Spleen (tissue), 13 donors: ENCODE measurements at places on chromosomes 1 and 21. TPM values are rescaled to one million over a fixed set of nuclear protein-coding genes. Genes with fewer than 3 reads are reported as not detected.

DNA sequence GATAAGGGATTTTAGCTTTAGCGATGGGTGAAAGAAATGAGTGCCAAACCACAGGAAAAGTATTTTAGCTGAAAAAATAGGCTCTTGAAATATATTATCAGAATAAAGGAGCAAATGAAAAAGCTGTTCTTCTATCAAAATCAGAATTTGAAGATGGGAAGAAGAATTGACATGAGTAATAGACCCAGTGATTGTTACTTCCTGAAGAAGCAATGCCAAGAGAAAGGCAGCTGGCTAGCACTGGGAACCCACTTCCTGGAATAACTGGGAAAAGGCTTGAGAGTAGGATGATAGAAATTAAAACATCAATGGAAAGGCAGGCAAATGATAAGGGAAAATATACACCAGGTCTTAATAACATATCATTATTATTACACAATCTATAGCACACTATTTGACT is 29.9 kb upstream of the LYPLAL1 start:
- DNase-seq: no peak

- DNase-seq: no peak
Observed at GRCh38 chr1:208841436-208841835, 597.3 kb upstream of the PLXNA2 start.

GRCh38 chr1:221510793-221511503 is 230.9 kb downstream of the DUSP10 start:
- DNase-seq: no peak

DNA sequence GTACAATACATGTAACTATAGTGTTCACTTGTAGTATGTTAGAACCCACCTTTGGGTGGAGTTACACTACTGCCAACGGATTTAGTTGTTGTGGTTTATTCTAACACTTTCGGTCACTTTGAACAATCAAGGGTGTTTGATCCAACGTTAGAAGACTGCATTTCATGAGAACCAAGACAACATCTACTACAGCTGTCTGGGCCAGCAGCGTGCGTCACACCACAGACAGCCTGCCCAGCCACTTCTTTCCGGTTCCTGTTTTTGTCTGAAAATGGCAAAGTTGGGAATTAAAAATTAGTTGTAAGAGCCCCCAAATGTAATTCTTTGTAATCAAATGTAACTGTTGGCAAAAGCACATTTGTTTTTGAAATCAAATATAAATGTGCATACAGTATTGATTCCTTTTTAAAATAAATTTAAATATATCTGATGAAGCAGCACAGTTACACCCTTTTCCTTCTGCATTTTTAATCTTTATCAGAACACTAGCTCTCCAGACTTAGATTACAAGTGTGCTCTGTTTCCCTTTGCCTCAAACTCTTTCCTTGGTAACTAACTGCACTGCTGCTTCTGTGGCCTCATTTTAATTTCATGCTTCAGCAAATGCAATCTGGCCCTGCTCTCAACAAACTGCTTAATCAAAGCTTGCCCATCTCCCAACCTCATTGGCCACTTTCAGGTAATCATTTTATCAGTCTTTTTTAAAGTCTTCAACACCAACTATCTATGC is 86.6 kb upstream of the DPH5 start:
- peak; percentile 88 for DNase-seq

GRCh38 chr1:6448749-6449631 is 17.0 kb downstream of the TNFRSF25 start:
- no peak for DNase-seq

- DNase-seq: no peak
Observed at GRCh38 chr1:54302951-54303843, 103.0 kb downstream of the SSBP3 start.

DNA sequence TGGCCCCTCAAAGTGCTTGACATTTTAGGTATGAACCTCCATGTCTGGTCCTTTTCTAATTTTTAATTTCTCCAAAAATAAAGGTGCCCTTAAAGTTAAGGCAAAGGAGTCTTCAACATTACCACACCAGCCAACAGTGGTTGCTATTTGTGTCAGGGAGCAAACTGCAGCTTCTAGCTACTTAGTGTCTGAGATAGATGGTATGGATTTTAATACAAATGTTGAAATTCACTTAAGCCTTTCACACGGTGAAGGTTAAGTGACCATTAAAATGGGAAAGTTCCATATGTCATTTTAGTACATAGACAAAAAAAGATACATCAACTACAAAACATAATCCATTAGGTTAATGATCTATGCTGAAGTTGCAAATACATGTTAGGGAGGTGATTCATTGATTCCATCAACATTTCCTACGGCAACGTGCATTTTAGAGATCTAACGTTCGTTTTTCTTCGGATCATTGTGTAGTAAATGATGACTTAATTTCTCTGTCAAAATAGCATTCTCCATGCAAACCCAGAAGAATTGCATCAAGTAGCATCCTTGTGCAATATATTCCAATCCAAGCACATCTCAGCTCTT is 48.2 kb upstream of the RGS21 start:
- no peak for DNase-seq

GRCh38 chr21:36396325-36396724 is 11.1 kb downstream of the CHAF1B start:
- no peak for DNase-seq

DNA sequence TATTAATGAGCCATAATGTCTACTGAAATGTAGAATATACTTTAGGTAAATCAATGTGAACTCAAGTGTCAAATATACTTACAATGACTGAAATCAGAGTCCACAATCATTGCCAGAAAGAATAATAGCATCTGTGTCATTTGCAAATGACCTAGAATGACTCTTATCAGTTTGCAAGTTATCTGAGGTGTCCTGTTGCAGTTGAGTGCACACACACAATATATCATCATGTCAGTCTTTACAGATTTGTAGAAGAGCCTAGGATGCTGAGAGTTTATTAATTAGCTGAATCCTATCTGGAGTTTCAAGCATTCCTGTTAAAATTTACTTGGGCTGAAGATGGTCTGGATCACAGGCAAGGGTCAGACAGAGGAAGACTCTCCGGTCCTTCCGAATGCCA is 324.0 kb upstream of the GREM2 start:
- no peak for DNase-seq

DNA sequence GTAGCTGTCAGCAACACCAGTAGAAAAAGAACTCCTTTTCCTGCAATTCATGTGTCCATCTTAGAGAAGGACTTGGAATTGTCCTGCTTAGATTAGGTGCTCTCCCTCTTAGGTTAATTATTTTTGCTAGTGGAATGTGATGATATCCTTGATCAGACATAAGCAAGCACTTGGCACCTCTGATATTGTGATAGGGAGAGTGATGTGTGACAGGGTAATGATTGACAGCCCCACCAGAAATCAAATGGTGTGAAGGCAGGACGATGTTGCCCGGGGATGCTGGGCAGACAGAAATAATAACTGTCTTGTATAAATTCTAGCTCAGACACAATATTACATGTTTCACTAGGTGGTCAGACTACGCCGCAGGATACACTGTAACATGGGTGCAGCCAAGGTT is 4.4 kb downstream of the TYW3 start:
- DNase-seq: no peak

Gene DDAH1
- total RNA-seq: 17.2 TPM

Gene FABP3
- total RNA-seq: 24.7 TPM

DNA sequence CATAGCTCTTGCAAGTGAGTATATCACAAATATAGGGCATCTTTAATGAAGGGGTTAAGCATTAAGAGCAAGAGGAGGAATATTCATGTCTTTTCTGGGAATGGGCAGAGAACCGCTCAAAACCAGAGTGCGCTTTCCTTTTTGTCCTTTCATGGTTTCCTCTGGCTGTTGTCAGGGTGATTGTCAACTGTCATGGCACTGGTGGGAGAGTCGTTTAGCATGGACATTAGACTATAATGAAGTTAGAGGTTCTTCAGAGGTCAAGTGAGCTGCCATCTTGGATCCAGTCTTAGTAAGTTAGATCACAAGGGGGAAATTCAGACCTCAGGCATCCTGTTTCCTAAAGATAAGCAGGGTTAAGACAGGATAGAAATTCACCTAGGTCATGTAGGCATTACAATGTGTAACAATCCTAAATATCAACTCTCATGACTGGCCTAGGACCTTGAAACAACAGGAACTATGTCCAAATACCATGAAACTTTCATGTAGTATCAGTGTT is 12.1 kb upstream of the COA6 start:
- DNase-seq: no peak

GRCh38 chr1:58885998-58886397 is 102.2 kb upstream of the JUN start:
- no peak for DNase-seq

DNA sequence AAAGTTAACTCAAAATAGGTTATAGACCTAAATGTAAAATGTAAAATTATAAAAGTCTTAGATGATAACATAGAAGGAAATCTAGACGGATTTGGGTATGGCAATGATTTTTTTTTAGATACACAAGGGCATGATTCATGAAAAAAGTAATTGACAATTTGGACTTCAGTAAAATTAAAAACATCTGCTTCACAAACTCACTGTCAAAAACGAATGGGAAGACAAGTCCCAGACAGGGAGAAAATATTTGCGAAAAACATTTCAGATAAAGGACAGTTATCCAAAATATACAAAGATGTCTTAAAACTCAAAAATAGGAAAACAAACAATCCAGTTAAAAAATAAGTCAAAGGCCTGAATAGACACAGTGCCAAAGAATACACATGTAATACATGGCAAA is 9.7 kb upstream of the PTGS2 start:
- no peak for DNase-seq

Gene EPS15
- total RNA-seq: 132 TPM

DNA sequence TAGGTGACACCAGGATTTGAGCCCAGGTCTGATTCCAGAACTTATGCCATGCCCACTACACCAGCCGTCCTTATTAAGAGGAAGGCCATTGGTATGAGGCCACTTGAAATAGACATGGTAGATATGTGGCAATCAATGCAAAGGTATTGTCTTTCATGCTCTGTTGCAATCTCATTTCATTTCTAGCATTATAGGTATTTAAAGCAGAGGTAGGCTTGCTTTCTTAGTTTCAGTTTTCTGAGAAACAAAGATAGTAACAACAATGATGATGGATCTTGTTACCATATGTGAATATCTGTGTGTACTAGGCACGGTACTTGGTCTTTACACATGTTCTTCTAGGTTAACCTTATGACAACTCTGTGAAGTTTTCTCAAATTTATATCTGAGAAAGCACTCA is 113.1 kb downstream of the FGGY start:
- no peak for DNase-seq

DNA sequence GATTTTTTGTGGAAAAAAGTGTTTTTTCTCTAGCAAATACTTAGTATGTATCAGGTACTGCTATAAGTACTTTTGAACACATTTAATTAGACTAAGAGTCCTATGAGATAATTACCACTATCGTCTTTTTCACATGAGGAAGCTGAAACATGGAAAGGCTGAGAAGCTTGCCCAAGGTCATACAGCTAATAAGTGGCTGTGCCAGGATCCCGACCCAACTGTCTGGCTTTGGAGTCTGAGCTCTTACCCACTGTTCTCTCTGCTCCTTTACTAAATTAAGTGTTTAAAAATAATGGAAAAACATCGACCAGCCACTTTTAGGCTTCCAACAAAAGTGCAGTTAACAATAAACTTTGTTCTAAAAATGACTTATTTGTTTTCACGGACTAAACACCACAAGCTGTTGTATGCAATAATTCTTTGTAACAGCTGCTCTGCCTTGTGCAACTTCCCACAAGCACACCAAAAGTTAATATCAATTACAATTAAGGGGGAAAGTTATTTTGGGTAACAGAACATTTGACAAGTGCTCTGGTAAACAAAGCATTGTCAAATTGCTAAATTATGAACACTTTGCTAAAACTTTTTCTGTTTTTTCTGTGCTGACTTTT is 75.7 kb downstream of the CRB1 start:
- no peak for DNase-seq

DNA sequence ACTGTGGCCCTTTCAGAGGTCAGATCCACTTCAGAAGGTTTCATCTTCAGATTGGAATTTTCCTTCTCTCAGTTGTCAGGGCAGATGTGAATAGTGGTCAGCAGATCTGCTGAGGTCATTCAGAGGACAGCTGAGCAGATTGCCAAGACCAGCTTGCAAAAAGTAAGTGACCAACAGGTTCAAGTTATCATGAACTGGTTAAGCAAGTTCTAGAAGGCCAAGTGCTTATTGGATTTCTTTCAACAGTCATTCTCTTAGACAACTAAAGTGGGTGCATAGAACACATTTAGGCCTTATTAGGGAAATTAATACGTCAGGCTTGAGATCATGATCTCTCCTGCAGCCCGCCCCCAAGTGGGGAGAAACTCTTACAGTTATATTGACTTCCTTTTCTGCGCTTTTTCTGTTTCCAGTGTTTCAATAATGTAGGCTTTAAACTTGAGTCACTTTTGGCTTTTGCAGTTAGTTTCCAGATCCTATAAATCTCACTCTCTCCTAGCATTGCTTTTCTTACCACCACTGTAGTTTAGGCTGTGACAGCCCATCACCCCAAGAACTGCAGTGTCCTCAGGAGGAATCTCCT is 96.4 kb downstream of the C1orf21 start:
- no peak for DNase-seq

- no peak for DNase-seq
Observed at GRCh38 chr1:203557390-203557789, 63.4 kb downstream of the OPTC start.

Gene CBR3
- 2.4 TPM for total RNA-seq

DNA sequence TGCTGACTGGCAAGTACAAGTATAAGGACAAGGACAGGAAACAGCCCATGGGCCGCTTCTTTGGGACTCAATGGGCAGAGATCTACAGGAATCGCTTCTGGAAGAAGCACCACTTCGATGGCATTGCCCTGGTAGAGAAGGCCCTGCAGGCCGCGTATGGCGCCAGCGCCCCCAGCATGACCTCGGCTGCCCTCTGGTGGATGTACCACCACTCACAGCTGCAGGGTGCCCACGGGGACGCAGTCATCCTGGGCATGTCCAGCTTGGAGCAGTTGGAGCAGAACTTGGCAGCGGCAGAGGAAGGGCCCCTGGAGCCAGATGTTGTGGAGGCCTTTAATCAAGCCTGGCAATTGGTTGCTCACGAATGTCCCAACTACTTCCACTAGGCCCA is 32.0 kb downstream of the SLC16A1 start:
- no peak for DNase-seq

Gene DIO1
- not detected for total RNA-seq

- DNase-seq: no peak
Observed at GRCh38 chr21:37532868-37533780, 166.6 kb downstream of the DYRK1A start.

Gene CATSPERE
- total RNA-seq: 4.0 TPM

Gene EFNA4
- total RNA-seq: 7.3 TPM

Gene MIER1
- total RNA-seq: 44.0 TPM

GRCh38 chr21:16741141-16741665 is 771.6 kb upstream of the CXADR start:
- no peak for DNase-seq

DNA sequence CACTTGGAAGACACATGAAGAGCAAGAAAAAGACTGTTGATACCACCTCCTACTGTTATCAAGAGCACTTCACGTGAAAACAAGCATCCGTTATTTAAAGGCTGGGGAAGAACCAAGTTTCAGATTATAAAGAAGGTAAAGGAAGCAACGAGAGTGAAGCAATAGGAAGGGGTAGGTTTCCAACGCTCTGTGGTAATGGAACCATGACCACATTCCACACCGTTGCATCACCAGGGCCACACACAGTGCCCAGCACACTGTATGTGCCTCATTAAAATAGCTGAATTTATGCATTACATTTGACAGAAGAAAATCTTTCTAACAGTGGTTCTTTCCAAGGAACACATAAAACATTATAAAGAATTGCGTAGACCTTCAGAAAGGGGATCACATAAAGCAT is 435.8 kb downstream of the MRPL39 start:
- no peak for DNase-seq

Gene PTPN7
- total RNA-seq: 45.5 TPM

Gene SLAMF9
- total RNA-seq: not detected

- DNase-seq: no peak
Observed at GRCh38 chr1:209059981-209060380, 523.5 kb upstream of the CAMK1G start.

Gene PGLYRP3
- total RNA-seq: not detected
